Glomerular endothelial cell (primary cell): ENCODE measurements at places on chromosomes 12 and 14.

DNA sequence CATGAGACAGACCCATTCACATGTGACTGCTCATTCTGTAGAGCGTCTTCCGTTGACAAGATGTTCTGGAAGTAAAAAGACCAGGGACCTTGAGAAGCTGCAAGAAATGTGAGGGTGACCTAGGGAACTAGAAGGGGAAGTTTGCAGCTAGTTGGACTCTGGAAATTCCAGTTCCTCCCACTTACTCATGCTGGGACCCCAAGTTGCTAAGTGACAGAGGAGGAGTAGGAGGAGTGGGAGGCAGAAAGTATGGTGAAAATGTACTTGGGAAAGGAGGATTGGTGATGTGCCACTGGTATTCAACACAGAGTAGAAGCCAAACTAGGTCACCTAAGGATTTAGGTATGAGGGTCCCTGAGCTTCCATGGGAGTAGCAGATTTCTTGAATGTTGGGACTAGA is 132.4 kb downstream of the KCNA5 start:
- no peak for DNase-seq

- no peak for DNase-seq
These were observed 511 bp downstream of the ANO6 start for GRCh38 chr12:45216230-45216982.

GRCh38 chr12:132379996-132380395 is 50.6 kb upstream of the GALNT9 start:
- no peak for DNase-seq

- DNase-seq, result no peak
These were observed 5.5 kb downstream of the ZFP36L1 start for GRCh38 chr14:68787092-68787992.

DNA sequence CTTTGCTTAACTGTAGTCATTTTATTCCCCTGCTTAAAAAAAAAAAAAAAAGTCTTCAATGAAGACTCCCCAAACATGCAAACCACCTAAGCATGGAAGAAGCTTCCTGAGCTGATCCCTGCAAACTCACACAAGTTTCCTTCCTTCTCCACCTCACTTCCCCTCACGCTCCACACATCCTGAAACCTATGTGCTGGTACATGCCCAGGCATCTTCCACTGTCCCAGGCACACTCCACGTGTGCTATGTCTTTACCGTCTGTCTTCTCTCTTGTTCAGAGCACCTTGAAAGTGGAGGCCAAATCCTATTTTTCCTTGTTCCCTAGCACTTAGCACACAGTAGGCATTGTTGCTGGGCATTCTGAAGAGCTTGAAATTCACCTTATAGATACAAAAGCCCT is 13.4 kb downstream of the LRIG3 start:
- DNase-seq, result no peak

GRCh38 chr12:104957719-104958000 is 430 bp downstream of the SLC41A2 start:
- no peak for DNase-seq

DNA sequence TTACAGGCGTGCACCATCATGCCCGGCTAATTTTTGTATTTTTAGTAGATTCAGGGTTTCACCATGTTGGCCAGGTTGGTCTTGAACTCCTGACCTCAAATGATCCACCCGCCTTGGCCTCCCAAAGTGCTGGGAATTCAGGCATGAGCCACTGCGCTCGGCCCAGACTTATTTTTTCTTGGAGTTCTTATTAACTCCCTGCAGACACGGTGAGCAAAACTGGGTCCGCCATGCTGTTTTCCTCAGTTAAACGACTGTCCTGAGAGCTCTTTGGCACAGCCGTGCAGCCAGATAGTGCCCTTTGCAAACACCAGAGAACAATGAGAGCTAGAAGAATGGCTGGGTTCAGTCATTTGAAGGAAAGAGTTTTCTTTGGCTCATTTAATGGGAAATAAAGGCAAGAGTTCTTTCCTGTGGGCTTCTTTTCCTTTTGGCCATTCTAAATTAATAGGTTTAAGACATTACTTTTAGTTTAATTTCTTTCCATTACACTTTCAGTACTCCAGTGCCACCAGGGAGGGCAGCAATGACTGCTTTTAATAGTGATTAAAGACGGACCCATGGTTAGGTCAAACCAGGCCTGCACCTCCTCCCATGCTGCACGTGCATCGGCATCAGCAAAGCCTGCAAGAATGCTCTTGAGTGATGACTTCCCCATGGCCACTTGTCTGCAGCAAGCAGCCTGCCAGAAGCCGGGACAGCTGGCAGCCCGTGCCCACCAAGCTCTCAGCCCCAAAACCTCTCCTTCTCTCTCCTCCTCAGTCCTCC is 60.7 kb downstream of the VCPKMT start:
- no peak for DNase-seq

DNA sequence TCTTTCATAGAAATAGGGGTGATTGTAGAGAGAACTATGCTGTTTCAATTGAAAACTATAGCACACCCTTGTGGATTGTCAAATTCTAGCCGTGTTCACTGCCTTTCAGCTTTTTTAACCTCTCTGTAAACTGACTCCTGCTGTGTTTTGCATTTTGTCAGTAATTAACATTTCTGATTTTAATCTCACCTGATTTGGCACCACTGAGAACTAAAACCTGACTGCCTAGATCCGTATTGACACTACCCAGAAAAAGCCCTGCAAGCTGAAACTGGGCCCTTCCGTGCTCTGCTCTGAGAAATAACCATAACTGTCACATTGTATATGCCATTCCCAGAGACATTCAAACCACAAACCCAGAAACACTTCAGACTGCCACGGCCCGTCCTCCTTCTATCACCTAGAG is 26.6 kb upstream of the ETV6 start:
- no peak for DNase-seq

DNA sequence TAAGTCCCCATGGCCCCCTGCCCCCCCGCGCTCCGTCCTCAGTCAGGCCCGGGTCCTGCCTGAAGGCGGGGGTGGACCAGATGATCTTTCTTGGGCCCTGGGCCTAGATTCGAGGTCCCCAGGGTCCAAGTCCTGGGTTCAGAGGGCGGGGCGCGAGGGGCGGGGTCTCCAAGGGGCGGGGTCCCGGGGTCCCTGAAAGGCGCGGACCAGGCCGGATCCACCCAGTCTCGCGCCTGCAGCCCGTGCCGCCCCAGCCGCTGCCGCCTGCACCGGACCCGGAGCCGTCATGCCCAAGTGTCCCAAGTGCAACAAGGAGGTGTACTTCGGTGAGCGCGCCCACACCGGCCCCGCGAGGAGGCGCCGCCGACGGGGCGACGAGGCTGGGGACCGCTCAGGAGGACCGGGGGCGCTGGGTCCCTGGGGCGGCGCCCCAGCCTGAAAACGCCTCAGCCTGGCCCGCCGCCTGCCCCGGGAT is 325 bp downstream of the CRIP1 start:
- DNase-seq, result no peak

DNA sequence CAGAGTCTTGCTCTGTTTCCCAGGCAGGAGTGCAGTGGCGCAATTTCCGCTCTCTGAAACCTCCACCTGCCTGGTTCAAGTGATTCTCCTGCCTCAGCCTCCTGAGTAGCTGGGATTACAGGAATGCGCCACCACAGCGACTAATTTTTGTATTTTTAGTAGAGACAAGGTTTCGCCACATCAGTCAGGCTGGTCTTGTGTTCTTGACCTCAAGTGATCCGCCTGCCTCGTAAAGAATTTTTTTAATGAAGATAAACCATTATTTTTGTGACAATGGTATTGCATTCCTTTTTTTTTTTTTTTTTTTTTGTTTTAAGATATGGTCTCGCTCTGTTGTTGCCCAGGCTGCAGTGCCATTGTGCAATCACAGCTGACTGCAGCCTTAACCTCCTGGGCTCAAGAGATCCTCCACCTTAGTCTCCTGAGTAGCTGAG is 25.8 kb downstream of the ACVR1B start:
- no peak for DNase-seq
